ENCODE measurements at places on chromosomes 4 and X.

- DNase-seq = no peak
Measured at GRCh38 chr4:136805617-136806016, 726.7 kb downstream of the PCDH18 start.

DNA sequence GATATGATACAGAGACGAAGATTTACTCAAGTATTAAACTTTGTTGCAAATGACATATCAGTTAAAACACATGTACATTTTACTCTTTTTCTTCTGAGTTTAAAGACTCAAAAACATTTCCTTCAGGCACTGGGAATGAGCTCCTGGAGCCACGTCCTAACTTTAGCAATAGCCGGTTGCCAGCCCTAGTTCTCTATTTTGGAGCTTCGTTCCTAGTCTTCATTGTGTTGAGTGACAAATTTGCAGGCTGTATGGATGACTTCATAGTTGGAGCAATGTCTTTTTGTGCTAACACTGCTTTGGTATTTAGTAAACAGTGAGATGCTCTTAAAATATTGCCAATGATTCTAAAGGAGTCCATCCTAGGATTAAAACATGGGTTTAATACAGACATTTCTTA lies 190.9 kb downstream of the FAT4 start:
- no peak for DNase-seq

GRCh38 chrX:33974676-33975075 lies 157.4 kb downstream of the FAM47A start:
- DNase-seq = no peak

DNA sequence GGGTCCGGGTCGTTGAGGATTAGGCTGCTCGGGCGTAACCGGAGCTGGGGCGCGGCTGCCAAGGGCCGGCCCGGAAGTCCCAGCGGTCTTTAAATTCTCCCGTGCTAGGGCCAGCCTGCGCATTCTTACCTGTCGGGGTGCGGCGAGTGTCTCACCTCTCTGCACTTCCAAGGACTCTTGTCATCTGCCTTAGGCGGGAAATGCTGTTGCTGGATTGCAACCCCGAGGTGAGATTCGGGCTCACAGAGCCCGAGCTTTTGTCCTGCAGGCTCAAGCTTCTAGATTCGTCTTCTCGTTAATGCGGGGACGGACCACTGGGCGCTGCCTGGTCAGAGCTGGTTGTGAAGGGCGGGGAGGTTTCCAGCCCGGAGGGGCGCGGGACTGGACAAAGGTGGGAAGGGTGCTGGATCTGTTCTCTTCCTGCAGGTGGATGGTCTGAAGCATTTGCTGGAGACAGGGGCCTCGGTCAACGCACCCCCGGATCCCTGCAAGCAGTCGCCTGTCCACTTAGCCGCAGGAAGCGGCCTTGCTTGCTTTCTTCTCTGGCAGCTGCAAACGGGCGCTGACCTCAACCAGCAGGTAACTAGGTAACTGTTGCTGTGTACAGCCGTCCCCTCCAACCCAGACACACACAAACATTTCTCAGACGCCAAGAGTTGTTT lies at the start of gene ANKRD37:
Gene ANKRD37 (plus strand): TSS at position 118 of the 662 bp plus-strand sequence. CDS start 83 bp downstream, at position 201.
- peak; percentile 41 for DNase-seq

DNA sequence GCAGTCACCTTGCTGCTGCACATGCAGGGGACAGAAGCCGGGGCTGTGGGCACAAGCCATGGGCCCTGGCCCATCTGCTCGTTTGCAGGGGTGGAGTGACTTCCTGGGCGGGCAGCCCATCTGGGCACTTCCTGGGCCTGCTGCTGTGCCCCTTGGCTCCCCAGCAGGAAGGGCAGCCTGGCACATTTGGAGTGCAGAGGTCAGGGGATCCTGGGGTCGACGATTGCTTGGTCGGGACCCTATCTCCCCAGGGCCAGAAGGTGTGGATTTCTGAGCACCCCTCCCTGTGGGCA lies 10.9 kb upstream of the MXD4 start:
- DNase-seq = no peak

All from iris pigment epithelial cell (primary cell).